Osteoblast (primary cell): ENCODE measurements at places on chromosomes 1 and 21.

DNA sequence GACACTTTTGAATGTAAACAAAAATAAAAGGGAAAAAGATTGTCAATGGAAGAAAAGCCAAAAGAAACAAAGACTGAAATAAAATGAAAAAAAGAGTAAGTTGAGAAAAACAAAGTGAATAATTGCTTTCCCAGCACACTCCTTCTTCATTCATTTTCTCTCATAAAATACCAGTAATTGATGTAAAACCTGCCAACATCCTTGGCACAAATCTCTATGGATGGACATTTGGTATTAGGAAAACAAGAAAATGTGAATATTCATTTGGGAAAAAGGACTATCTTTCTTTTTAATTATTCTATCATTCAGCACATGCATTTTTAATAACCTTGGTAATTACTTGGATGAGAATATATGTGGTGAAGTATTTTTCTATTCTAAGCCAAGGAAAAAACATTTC lies 204.4 kb upstream of the TNR start:
- DNase-seq, result no peak

GRCh38 chr1:165890684-165891083 lies 63.3 kb downstream of the UCK2 start:
- DNase-seq, result peak; percentile 68

GRCh38 chr1:216531263-216532239 lies 108.3 kb upstream of the USH2A start:
- DNase-seq, result no peak

DNA sequence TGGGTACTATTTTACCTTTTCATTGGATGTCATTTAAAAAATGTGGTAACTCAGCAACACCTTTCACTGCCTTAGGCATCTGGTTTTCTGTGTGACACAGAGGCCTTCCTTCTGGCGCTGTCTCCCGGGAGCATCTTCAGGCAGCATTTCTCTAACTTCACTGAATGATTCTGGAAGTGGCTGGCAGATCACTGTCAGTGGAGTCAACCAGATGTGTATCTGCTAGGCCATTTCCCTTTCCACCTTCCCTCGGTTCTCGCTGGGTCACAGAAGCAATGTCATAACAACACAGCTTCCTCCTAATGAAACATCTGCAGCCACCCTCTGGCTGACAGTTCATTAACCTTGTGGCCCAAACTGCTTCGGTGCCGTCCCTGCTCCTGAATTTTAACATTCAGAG lies 137.8 kb downstream of the KIF26B start:
- DNase-seq, result no peak

GRCh38 chr1:199287647-199288046 lies 648.8 kb downstream of the PTPRC start:
- no peak for DNase-seq

DNA sequence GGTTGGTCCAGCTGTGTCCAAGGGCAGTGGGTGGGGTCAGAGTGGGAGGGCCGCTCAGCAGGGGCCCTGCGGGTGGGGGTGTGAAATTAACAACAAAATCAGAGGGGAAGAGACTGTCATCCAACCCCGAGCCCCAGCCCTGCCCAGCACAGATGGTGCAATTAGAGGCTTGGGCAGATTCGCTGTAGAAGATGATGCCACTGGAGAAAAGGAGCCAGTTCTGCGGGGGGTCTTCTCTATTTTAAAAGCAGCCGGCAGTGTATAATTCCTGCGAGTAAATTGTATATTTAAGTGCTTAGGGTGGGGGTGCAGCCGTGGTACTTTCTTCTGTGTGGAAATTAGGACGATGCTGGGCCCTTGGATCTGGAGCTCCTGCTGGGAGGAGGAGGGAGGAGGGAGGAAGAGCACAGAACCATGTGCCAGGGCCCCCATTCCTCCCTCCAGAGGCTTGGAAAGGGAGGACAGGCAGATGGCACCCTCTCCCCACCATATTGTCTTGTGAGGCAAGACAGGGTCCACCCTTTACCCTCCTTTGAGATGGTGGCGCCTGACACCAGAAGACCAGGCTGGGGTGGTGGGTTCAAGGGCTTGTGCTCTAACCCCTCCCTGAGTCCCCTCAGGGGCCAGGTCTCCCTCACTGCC lies 89.2 kb downstream of the ACTL8 start:
- peak; percentile 75 for DNase-seq

DNA sequence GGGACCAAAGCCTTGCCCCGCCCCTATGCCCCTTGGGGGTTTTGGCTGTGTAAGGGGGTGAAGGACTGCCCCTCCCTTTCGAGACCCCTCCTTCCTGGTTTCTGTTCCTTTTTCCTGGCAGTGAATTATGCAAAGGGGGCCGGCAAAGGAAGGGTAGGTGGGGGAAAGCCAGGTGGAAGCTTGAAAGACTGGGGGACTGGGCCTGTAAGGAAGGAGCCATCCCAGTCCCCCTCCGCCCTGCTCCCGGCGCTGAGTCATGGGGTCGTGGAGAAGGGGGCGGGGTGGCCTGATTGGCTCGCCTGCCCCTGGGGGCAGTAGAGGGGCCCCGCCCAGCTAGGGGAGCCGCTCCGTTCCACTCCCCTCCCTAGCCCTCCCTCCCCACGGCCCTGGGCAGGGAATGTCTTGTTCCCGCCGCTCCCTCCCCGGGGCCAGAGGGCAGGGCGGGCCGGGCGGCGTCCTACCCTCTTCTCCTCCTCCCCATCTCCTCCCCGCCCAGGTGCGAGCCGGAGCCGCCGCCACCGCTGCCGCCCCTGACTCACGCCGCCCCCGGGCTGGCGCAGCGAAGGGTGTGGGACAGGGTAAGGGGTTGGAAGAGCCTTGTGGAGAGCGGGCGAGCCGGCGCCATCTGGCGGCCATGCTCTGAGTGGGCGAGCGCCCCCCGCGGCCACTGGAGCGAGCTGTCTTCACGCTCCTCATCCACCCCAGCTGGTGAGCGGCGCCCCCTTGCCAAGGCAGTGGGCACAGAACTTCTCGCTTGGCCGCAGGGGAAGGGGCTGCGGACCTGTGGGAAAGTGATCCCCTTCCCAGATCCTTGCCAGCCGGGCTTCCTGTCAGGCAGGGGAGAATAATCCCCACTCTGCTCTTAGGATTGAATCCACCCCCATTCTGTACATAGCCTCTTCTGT lies 14.7 kb downstream of the ZBTB7B start:
- DNase-seq, result peak; percentile 98

- DNase-seq, result peak; percentile 87
Observed at GRCh38 chr1:161994175-161994668, 29.4 kb downstream of the OLFML2B start.

DNA sequence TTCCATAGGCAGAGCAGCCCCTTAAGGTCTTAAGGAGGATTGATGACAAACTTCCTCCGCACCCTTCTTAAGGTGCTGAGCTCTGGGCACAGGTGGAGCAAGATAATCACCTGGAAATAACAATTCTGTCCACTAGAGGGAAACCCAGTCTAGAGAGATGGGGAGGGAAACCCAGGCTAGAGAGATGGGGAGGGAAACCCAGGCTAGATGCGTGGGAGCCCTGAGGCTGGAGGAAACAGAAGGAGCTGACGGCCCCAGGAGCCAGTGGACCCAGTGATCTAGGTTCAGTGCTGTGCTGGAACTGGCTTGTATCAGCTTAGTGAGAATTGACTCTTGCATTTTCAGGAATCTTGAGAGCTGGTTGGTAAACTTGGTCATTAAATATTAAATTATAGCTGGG lies 17.8 kb upstream of the MYCL start:
- DNase-seq, result peak; percentile 94

DNA sequence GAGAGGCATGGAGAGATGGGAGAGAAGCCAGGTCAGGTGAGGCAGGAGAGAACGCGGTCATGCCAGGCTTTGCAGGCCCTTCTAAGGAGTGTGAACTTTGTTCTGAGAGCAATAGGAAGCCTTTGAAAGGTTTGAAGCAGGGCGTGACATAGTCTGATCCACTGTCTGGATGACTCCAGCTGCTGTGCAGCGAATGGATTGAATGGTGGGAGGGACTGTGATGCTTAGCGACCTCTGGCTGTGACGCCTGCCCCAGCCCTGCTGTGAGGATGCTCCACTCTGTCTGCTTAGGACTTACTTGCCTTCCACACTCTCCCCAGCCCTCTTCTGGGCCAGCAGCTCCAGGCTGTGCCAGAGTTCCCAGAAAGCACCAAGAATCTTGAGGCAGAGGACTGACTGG lies 41.8 kb upstream of the POU3F1 start:
- DNase-seq, result no peak

GRCh38 chr1:169022648-169023047 lies 83.8 kb upstream of the ATP1B1 start:
- DNase-seq, result no peak

DNA sequence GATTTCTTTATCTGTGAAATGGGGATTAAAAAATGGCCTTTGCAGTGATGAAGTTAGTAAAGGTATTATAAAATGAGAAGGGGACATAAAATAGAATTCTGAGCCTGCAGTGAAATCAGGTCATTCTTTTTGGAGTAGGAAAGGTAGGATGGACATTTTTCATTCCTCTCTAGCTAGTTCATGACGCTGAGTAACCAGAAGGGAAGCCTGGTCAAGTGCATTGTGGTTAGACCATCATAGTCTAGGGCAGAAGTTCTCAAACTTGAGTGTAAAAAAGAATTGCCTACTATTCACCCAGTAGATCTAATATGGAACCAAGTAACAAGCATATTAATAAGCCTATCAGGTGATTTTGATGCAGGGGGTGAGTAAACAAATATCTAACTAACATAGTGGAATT lies 50.8 kb downstream of the TGFB2 start:
- DNase-seq, result peak; percentile 81

DNA sequence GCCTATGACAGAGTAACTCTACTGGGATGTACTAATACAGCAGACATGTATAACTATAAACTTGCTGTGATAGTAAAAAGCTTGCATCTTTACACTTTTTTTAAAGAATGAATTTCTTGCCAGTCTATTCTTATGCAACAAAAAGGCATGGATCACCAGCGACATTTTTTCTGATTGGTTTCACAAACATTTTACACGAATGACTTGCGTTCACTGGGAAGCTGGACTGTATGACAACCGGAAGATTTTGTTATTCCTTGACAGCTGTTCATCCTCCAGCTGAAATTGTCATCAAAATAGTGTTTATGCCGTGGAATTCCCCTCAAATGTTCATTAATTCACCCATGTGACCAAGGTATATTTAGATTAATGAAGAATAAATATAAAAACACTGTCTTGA lies 131.0 kb downstream of the XPR1 start:
- no peak for DNase-seq

DNA sequence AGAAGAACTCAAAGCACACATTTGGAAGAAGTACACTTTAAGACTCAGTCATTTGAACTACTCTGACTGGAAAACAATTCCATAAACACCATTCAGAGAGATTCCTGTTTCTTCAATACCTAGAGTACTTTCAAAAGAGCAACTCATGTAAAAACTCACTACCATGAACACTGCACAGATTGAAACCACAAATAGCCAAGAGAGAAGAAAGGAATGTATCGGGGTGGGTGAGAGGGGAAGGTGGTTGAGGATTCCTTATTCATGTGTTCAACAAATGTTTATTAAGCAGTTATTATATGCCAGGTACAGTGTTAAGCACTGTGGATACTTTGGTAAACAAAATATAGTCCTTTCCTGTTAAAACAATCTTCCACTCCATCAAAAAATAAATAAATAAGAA lies 64.7 kb downstream of the NRIP1 start:
- no peak for DNase-seq
